ENCODE measurements at places on chromosomes 2 and 18.

GRCh38 chr18:31301201-31301655, 16.7 kb upstream of the DSG1 start:
- DNase-seq = no peak

- no peak for DNase-seq
Measured at GRCh38 chr18:71036783-71037182, 747.9 kb downstream of the SOCS6 start.

DNA sequence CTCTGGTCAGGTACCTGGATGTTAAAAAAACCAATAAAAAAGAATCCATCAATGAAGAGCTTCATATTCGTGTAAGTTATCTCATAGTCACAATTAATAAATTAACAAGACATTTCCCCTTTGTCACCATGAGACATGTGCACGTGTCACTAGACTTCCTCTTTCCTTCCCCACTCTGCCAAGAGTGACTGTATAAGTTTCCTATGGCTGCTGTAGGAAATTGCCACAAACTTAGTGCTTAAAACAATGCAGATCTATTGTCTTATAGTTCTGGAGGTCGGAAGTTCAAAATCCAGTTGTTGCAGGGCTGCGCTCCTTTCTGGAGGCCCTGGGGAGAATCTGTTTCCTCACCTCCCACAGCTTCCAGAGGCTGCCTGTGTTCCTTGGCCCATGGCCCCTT, 35.8 kb downstream of the SLC9A4 start:
- no peak for DNase-seq

- DNase-seq = no peak
Measured at GRCh38 chr2:232484628-232485347, 2.8 kb downstream of the ECEL1 start.

- DNase-seq = no peak
Measured at GRCh38 chr2:62472312-62472711, 33.7 kb downstream of the TMEM17 start.

DNA sequence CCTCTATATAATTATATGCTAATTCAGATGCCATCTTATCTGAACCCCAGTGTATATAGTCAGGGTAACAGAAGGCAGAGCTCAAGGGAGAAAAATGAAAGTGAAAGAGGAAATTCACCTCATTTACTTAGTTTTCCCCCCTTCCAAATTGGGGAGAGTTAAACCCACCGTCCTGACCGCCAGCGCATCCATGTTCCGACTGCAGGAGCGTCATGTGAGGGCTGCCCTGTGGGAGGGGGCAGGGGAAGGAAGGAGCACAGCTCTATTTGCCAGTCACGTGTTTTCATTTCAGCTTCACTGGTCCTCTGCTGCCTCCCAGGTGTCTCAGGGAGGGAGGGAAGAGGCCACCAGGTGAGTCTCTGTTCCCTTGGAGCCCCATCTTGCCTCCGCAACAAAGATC, 13.2 kb downstream of the CNNM4 start:
- peak; percentile 26 for DNase-seq

GRCh38 chr18:45236676-45237075, 378.6 kb upstream of the SLC14A2 start:
- no peak for DNase-seq

GRCh38 chr18:73556904-73557303, 590.7 kb downstream of the FBXO15 start:
- DNase-seq = no peak

- DNase-seq = no peak
Measured at GRCh38 chr2:11326677-11327211, 17.7 kb downstream of the ROCK2 start.

DNA sequence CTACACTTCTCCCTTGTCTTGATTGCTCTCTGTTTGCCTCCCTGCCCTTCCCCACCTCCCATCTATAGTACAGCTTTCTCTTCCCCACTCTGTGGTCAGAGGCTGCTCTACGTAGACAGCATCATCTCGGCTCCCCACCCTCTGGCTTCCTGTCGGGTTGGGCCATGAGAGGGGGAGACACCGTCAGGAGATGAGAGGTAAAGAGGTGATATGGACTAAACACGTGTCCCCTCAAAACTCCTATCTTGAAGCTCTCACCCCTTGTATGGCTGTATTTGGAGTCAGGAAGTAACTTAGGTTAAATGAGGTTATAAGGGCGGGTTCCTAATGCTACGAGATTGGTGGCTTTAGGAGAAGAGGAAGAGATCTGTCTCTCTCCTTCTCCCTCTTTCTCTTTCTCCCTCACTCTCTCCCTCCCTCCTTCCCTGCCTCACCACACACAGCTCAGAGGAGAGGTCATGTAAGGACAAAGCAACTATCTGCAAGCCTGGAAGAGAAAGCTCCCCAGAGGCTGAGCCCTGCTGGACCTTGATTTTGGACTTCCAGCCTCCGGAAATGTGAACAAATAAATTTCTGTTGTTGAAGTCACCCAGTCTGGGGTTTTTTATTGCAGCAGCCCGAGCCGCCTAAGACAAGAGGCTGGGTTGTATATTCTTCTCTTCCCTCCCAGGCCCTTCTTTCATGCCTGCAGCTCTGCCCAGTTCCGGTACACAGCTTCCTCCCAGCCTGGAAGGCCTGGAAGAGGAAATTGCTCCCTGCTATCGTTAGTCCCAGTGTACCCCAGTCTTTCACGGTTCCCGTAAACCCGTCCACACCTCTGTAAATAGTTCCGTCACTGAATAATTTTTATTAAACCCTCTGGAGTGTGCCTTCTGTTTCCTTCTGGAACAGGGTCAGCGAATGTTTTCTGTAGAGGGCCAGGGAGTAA, 138.0 kb downstream of the AKAIN1 start:
- no peak for DNase-seq

DNA sequence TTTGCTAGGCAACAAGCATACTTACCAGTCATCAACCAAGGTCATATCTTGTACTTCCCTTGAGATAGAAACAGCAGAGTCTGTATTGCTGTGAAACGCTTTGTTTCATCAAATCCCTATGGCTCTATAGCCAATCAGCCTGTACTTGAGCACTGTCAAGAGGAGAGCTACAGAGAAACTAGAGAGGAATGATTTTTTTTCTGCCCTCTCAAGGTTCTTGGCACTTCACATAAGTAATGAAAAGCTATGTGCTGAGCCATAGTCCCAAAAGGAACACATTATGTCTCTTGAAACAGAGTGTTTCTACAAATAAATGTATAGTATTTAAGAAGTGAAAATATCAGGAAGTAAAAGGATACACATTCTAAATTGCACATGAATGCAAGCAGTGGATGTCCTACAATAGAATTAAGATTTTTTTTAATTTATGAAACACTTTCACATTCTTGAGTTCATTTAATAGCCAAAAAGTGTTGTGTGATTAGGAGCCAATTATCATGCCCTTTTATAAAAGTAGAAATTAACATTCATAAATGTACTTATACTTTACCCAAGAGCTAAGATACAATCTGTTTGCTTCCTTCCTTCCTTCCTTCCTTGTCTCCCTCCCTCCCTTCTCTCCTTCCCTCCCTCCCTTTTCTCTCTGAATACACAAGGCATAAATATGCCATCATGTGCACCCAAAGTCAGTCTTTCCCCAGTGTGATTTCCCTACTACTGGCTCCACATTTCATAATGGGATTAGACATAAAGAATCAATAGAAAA, 131.8 kb downstream of the CSRNP3 start:
- DNase-seq = no peak

DNA sequence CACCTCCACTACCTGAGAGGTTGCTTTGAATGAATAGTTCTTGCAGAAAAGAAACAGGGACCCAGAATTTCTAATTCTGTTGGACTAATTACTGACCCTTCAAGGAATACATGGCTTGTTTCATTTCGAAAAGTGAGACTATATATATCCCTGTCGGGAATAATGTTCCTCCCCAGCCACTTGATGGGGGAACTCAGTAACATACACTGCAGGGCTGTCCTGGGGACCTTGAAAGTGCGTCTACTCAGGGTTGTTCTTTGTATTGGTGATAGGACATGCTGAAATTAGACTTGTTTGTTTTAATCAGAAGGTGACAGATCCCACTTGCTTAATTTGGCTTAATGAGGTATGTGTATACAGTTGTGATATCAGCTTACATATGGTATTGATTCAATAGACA, 25.5 kb downstream of the MGAT5 start:
- DNase-seq = no peak

Data from stimulated activated CD4-positive, alpha-beta T cell treated with anti-CD3 and anti-CD28 coated beads, Interleukin-4, amount 100 ng/mL, for 48 hours (primary cell).